ENCODE measurements at places on chromosomes 7 and 10.

DNA sequence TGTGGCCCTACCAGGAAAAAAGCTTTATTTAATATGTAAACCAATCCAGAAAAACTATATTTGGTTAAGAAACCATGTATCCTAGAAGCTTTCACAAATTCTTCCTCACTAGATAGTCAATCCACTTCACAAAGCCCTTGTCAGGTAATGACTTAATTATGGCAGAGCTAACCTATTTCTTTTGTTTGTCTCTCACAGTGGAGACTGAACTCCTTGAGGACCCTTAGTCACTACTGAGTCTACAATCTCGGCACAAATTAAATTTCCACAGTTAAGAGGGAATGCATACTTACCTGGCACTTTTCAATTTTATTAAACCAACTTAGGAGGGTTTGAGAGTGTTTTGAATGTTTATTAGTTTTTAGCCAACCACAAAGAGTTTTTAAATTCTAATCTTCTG is 23.0 kb downstream of the WAPL start:
- no peak for DNase-seq

DNA sequence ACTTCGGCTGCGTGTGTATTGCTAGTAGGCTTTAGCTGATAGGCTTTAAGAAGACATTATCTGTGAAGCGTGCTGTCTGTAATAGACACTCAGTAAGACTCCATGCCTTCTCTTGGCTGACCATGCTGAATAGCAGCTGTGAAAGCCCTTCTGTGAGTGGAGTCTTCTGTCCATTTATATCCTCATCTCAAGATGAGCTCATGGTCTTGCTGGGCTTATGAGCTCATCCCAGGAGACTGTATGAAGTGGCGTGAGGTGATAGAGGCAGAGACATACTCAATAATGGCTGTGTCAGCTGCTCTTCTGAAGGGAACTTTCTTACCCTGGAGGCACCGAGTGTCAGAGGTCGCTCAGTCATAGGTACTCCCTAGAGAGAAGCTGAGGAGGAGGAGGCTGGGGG is 111.5 kb downstream of the SH2D4B start:
- DNase-seq = no peak

DNA sequence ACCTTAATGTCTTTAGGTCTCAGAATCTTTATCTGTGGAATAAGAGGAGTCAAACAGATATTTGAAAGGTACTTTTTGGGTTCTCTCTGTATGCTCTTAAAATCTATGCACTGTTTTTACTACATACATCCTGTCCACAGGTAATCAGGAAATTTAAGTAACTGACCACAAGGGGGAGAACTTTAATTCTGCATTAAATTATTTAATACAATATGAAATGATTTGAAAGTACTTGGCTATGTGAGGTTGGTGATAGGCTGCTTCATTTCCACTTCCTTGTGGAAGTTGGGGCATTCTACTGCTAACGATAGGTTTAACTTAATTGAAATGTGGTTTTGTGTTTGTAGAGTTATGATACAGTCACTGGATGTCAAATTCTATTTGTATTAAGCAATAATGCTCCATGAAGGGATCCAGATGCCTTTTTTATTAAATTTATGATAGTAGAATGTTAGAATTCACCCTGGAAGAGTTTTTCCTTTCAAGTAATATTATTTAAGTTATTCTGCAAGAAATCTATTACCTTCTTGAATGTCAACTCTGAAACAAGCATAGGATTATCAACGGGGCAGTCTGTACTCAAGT is 6.0 kb downstream of the TEX47 start:
- no peak for DNase-seq

- DNase-seq = no peak
Measured at GRCh38 chr7:92002720-92003119, 62.1 kb downstream of the AKAP9 start.

GRCh38 chr10:35505241-35505873 is 99.8 kb upstream of the GJD4 start:
- DNase-seq = no peak

DNA sequence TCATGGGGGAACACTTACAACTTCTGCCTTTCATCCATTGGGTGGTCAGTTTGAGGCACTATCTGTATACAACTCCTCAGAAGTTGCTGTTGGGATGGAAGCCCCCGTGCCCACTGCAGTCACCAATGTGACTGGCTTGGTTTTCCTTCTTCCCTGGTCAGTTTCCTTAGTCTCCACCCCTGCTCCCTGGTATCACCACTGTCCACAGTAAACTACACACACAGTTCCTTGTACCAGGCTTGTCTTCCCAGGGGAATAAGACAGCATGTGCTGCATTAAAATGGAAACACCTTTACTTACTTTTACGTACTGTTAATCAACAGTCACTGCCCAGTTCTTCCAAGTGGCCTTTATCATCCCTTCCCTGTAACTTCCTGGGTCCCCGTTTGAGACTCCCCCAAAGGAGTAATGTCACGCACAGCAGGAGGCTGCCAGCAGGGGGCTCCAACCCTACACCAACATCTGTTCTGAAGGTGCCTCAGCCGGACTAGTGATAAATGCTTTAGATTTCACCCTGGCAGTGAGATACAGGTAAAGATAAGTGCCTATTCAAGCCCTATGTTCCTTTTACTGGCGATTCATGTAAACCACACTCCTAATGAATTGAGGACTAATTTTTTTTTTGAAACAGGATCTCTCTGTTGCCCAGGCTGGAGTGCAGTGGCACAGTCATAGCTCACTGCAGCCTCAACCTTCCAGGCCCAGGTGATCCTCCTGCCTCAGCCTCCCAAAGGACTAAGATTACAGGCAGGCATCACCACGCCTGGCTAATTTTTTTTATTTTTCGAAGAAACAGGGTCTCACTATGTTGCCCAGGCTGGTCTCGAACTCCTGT is 45.3 kb upstream of the PIK3AP1 start:
- peak; percentile 64 for DNase-seq

GRCh38 chr7:73909996-73910395 is 49.0 kb downstream of the TMEM270 start:
- no peak for DNase-seq

DNA sequence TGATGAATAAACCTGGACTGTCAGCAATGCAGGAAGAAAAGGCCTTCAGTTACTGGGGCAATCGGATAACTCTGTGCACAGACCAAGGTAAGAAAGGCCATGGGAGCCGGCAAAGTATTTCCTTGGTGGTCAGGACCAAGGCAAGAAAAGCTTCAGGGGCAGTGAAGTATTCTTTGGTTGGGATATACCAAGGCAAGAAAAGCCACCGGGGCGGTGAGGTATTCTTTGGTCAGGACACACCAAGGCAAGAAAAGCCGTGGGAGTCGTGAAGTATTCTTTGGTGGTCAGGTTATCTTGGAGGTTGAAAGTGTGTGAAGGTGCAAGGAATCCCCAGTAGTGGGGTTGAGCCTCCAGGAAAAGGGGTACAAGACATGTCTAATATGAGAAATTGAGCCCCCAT is 295.0 kb upstream of the GALNT17 start:
- no peak for DNase-seq

DNA sequence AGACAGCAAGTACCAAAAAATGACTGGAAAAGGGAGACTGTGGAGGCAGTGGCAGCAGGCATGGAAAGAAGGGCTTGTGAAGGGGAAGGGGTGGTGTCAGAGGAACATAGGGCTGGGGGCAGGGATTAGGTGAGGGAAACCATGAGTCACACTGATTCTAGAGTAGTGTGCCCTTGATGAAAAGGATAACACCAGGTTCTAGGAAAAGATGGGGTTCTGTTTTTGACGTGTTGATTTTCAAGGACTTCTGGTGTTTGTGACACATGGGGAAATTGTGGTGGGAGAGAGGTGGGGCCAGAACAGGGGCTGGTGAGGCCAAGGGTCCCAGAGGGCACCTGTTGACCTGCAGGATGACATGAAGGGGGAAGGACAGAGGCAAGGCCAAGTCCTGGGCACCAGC is 57.1 kb downstream of the FIGNL1 start:
- peak; percentile 55 for DNase-seq

DNA sequence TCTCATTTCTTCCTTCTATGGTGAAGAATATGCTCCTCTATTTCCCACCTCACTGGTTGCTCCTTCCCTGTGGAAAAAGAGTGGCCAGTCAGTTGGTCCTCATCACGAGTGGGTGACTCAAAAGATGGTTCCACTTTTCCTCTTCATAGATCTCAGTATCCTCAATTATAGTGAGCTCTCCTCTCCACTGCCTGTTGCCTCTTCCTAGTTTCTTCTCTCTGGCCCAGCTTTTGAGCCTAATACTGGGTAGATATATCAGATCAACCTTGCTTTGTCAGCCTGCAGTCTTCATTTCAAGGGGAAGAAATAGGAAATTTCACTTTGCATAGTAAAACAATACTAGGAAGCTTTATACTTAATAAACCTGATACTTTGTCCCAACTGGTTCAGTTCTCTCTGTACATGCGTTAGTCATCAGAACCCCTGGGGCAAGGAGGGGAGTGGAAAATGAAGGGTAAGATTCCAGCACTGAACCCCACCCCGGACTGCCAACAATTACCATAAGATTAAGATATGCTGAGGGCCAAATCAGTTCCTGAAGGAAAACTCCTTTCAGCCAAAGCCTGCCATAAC is 15.5 kb upstream of the WNT16 start:
- DNase-seq = no peak

DNA sequence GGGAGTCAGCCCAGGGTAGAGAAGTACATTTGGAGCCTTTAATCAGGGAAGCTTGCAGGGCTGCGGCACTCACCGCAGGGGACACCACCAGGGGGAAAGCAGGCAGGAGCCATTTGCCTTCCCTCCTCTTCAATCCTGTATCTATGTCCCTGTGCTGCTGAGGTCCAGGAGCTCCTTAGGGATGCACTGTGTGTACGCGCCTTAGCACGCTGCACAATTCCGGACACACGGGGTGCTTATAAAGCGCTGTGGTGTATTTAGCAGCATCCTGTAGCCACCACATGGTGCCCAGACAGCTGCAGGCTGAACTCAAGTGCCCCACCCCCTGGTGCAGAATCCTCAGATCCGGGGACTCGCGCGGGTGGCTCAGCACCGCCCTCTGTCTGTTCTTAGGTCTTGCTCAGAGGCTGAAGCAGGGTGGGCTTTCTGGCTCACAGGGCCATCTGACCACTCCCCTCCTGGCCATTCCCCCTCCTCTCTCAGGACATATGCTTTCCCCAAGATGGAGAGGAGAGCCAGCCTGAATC is 421.4 kb downstream of the SDK1 start:
- no peak for DNase-seq

DNA sequence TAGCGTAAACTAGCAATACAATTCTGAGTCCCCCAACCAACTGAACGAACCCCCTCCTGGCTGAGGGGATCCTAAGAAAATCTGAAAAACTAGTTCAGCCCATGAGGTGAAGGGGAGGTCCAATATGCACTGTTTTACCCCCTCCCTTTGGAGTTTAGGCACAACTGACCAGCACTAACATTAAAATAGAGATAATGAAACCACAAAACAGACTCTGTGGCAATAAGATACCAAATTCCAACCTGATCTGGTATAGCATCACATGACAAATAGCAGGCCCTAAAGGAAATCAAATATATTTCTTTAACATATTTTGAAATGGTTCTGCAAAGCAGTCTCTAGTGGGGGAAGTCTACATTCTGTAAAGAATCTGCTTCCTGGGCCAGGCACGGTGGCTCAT is 522.5 kb downstream of the TYW1 start:
- DNase-seq = no peak

GRCh38 chr7:155824227-155824886 is 12.1 kb upstream of the SHH start:
- DNase-seq = no peak

GRCh38 chr10:100655326-100655759 is 90.0 kb upstream of the PAX2 start:
- DNase-seq = no peak

DNA sequence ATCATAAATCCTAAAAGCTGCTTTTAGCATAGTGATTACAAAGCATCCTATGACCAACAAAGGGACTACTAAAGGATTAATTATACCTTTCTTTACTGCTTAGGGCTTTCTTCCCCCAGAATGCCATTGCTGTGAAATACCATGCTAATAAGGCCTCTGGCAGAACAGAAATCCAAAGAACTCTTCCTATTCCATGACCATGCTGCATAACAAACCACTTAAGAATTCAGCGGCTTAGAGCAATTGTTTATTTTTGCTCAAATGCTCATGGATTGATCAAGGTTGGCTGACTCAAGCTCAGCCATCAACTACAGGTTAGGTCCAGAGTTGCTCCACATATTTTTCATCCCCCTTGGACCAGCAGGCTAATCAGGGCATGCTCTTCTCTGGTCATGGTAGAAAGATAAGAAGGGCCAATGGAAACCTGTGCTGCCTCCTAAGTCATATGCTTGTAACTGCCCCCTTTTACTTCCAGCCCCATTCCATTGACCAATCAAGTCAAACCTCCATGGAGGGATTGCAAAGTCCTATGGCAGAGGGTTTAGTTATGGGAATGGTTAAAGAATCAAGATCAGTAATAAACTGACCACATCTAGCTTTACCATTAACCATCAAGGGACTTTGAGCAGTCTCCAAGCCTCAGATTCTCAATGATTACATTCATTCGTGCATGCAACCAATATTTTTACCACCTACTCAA is 244.4 kb upstream of the FZD1 start:
- no peak for DNase-seq

DNA sequence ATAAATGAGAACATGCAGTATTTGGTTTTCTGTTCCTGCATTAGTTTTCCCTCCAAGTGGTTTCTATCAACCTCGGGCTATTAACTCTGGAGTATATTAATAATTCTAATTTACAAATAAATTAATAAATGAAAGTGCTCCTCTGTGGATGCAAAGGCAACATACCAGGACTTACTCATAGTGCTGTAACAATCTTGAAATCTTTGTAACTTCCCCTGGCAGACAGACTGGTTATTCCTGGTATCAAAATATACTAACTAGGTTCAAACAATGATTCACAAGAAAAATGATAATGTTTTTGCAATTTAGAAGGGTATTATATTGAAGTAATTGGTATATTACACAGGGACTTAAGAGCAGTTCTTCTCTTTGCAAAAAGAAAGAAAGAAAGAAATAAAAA is 177.2 kb downstream of the FANK1 start:
- no peak for DNase-seq

DNA sequence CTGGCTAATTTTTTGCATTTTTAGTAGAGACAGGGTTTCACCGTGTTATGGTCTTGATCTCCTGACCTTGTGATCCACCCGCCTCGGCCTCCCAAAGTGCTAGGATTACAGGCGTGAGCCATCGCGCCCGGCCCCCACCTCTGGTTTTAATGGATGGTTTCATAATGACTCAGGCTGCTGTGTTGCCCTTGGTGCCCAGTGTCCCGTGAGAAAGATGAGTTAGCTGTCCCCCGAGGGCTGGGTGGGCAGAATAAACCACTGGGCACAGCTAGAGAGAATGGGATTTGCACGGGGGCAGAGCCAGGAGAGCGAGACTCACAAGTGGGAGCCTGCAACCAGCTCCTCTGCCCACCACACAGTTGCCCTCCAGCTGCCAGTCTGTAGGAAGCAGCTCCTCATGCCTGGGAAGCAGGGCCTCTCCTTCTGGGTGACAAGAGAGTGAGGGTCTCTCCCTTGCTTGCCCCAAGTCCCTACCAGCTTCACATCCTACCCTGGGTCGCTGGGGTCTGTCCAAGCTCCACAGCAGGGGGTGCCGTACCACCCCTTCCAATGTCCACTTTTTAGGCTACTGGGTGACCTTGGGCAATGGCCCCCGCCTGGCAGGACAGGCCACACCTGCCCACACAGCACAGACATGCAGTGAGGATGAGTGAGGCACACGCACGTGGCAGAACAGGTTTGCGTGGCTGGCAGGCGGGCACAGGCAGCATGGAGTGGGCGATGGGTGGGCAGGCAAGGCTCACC is 16.1 kb upstream of the NDST2 start:
- DNase-seq = no peak

- DNase-seq = no peak
Measured at GRCh38 chr7:134780166-134780828, 863 bp downstream of the CALD1 start.

GRCh38 chr10:4981722-4982471 is 18.7 kb downstream of the AKR1C1 start:
- no peak for DNase-seq

- no peak for DNase-seq
Measured at GRCh38 chr10:68144709-68145108, 35.4 kb downstream of the MYPN start.

Data from stimulated activated naive CD4-positive, alpha-beta T cell treated with Interleukin-2 at 50 U/mL for 16 hours (primary cell).